Right lobe of liver (tissue), 6 donors: ENCODE measurements at places on chromosomes 1 and 21. TPM values are rescaled to one million over a fixed set of nuclear protein-coding genes. Genes with fewer than 3 reads are reported as not detected.

- no peak overlapping the region for H3K4me3 ChIP-seq
- no peaks in the 10 kb centered on the region for H3K27me3 ChIP-seq
- H3K4me1 ChIP-seq = no peaks in the 10 kb centered on the region
- DNase-seq = no peak
- H3K27ac ChIP-seq = no peak overlapping the region
Measured at GRCh38 chr1:206143537-206144172, 26.5 kb upstream of the AVPR1B start.

DNA sequence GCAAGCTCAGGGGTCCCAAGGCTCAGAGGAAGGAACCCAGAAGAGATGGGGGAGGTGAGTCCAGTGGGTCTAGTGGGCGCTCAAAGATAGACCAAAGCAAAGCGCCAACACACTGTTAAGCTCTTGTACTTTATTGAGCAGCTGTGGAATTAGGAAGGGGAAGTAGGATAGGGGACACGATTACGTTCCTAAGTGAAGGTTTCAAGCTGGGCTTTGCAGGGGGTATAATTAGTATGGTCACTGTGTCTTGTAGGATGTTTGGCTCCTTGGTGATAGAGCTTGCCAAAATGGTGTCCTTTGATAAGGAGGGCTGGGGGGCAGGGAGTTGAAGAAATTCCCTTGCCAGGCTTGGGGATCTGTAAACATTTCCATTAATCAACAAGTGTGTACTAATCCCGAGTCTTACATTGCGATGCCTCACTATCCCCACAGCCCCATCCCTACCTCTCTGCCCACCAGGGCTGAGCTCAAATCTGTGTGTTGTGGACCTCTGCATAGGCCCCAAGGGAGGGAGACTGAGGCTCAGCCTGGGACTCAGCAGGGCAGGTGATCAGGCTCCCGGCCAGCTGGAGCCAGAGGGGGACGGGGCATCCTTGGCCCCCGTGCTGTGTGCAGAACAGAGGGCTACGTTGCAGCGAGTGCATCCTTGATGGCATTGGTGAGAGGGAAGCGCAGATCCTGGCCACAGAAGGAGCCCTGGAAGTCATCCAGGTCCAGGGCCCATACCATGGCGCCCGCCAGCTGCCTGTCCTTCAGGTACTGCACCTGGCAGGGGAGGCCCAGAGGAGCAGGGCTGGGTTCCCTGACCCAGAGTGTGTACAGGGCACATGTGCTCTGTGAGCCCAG is 3.4 kb upstream of the MYBPH start:
- H3K4me1 ChIP-seq = no peaks in the 10 kb centered on the region
- DNase-seq = no peak
- no peaks in the 10 kb centered on the region for H3K36me3 ChIP-seq
- H3K27ac ChIP-seq = no peak overlapping the region
- H3K27me3 ChIP-seq = no peaks in the 10 kb centered on the region
- H3K4me3 ChIP-seq = no peak overlapping the region

DNA sequence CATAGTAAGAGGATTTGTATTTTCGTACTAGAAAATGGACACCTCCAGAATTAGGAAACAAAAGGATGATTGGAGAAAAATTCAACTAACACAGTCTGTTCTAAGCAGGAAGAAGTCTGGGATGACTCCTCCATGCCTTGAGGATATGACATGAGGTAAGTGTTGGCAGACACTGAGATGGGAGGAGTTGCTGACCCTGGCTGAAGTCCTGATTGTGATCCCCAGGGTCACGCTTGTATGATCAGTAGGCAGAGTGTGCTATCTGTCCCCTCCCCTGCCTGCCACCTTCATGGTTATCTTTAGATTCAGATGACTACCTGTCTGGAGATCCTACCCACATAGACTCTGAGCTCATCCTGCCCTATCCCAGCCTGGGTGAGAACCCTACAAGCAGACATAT is 249.1 kb downstream of the C1orf94 start:
- H3K36me3 ChIP-seq = no peaks in the 10 kb centered on the region
- no peak overlapping the region for H3K27ac ChIP-seq
- H3K4me3 ChIP-seq = no peak overlapping the region
- H3K4me1 ChIP-seq = no peaks in the 10 kb centered on the region
- H3K27me3 ChIP-seq = no peaks in the 10 kb centered on the region

DNA sequence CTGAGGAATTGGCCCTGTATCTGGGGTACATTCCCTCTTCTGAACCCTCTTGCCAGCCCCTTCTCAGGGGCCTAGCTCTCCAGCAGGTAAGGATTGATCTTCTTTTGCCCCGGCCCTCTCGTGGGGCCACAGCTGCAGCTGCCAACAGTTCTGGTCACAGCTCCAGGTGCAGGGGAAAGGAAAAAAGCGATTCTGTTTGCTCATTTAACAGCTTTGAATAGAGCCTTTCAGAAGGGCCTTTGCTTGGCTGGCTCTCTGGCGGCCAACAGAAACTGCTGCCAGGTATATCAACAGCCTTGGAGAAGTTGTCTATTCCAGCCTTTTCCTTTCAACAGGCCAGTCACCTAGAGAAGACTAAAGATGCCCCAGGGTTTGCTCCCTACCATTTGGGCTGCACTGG is 16.1 kb upstream of the FMOD start:
- DNase-seq = no peak
- no peak overlapping the region for H3K27ac ChIP-seq
- no peaks in the 10 kb centered on the region for H3K4me1 ChIP-seq
- no peaks in the 10 kb centered on the region for H3K27me3 ChIP-seq

GRCh38 chr1:7768583-7768982 is 2.5 kb upstream of the VAMP3 start:
- H3K27me3 ChIP-seq = no peaks in the 10 kb centered on the region
- H3K4me3 ChIP-seq = no peak overlapping the region
- no peaks in the 10 kb centered on the region for H3K4me1 ChIP-seq

GRCh38 chr1:201881617-201882016 is 7.1 kb upstream of the SHISA4 start:
- H3K27ac ChIP-seq = no peak overlapping the region
- no peaks in the 10 kb centered on the region for H3K27me3 ChIP-seq
- H3K36me3 ChIP-seq = no peaks in the 10 kb centered on the region
- H3K4me1 ChIP-seq = no peaks in the 10 kb centered on the region
- DNase-seq = no peak
- no peak overlapping the region for H3K4me3 ChIP-seq

DNA sequence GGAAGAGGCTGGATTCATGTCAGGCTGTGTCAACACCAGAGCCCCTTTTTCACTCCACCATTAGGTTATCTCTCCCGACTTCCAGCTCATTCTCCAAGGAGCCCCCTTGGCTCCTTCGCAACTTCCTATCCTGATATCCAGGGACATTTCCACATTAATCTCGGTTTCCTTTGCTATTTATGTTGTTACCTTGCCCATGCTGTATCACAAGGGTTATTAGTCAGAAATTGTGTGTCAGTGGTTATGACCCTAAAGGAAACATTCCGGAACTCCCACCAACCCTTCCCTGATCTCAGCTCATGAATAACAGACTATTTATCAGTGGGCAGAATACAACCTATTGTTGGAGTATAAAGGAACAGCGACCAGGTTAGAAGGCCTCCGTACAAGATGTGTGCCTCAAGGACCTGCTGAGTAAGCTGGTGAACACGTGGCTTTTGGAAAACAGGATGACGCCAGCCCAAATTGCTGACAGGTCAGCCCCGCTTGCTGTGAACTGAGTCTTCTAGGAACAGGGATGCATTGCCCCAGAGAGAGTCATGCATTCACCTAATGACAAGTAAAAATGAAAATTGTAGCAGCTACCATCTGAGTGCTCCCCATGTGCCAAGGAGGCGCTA is 121.5 kb downstream of the PLPP3 start:
- no peak overlapping the region for H3K4me3 ChIP-seq
- H3K27me3 ChIP-seq = no peaks in the 10 kb centered on the region

GRCh38 chr21:15065392-15066122 is 757 bp upstream of the NRIP1 start:
- H3K27me3 ChIP-seq = no peaks in the 10 kb centered on the region
- H3K27ac ChIP-seq = peak overlapping the region; percentile 92
- H3K4me3 ChIP-seq = peak overlapping the region; percentile 65
- peaks cover 15% of the 10 kb centered on the region for H3K4me1 ChIP-seq

GRCh38 chr1:115492019-115492595 is 149.7 kb upstream of the VANGL1 start:
- DNase-seq = no peak
- H3K4me3 ChIP-seq = no peak overlapping the region
- H3K36me3 ChIP-seq = no peaks in the 10 kb centered on the region
- no peaks in the 10 kb centered on the region for H3K4me1 ChIP-seq

GRCh38 chr1:37567023-37567422 is 10.3 kb downstream of the DNALI1 start:
- no peaks in the 10 kb centered on the region for H3K4me1 ChIP-seq
- no peak overlapping the region for H3K4me3 ChIP-seq
- H3K27ac ChIP-seq = no peak overlapping the region
- H3K36me3 ChIP-seq = peaks cover 71% of the 10 kb centered on the region
- H3K27me3 ChIP-seq = no peaks in the 10 kb centered on the region

- H3K4me1 ChIP-seq = no peaks in the 10 kb centered on the region
- peak overlapping the region; percentile 21 for H3K4me3 ChIP-seq
- no peak overlapping the region for H3K27ac ChIP-seq
- DNase-seq = no peak
- H3K27me3 ChIP-seq = no peaks in the 10 kb centered on the region
- H3K36me3 ChIP-seq = no peaks in the 10 kb centered on the region
Measured at GRCh38 chr1:228415853-228416216, 826 bp downstream of the TRIM17 start.

GRCh38 chr1:54125386-54126070 is 27.3 kb downstream of the CDCP2 start:
- no peak overlapping the region for H3K4me3 ChIP-seq
- no peaks in the 10 kb centered on the region for H3K36me3 ChIP-seq
- H3K27ac ChIP-seq = peak overlapping the region; percentile 33
- no peaks in the 10 kb centered on the region for H3K27me3 ChIP-seq
- no peaks in the 10 kb centered on the region for H3K4me1 ChIP-seq

DNA sequence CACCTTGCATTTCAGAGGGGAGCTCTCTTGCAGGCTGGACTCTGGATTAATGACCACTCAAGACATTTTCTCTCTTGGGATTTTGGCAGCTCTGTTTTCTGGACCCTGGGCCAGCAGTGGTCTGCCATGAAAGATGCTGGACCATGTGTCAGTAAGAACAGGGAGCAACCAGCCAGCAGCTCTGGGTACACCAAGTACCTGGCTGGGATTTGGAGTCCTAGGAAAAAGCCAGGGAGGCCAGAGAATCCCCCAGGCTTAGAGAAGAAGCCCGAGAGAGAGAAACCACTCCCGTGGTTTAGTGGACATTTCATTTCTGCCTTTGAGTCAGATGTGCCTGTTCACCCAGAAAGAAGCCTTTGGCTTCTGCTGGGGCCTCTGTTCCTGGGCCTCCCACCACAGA is 2.5 kb downstream of the NFASC start:
- H3K4me3 ChIP-seq = no peak overlapping the region
- no peaks in the 10 kb centered on the region for H3K36me3 ChIP-seq
- H3K27me3 ChIP-seq = no peaks in the 10 kb centered on the region
- no peaks in the 10 kb centered on the region for H3K4me1 ChIP-seq
- H3K27ac ChIP-seq = no peak overlapping the region

- no peak overlapping the region for H3K27ac ChIP-seq
- H3K4me1 ChIP-seq = no peaks in the 10 kb centered on the region
- no peak overlapping the region for H3K4me3 ChIP-seq
- H3K36me3 ChIP-seq = no peaks in the 10 kb centered on the region
Measured at GRCh38 chr1:153342178-153342577, 6.5 kb downstream of the PGLYRP4 start.

GRCh38 chr1:234503193-234504050 is 24.4 kb upstream of the TARBP1 start:
- no peak for DNase-seq
- peak overlapping the region; percentile 95 for H3K27ac ChIP-seq
- no peaks in the 10 kb centered on the region for H3K4me1 ChIP-seq
- no peaks in the 10 kb centered on the region for H3K36me3 ChIP-seq
- H3K27me3 ChIP-seq = no peaks in the 10 kb centered on the region

DNA sequence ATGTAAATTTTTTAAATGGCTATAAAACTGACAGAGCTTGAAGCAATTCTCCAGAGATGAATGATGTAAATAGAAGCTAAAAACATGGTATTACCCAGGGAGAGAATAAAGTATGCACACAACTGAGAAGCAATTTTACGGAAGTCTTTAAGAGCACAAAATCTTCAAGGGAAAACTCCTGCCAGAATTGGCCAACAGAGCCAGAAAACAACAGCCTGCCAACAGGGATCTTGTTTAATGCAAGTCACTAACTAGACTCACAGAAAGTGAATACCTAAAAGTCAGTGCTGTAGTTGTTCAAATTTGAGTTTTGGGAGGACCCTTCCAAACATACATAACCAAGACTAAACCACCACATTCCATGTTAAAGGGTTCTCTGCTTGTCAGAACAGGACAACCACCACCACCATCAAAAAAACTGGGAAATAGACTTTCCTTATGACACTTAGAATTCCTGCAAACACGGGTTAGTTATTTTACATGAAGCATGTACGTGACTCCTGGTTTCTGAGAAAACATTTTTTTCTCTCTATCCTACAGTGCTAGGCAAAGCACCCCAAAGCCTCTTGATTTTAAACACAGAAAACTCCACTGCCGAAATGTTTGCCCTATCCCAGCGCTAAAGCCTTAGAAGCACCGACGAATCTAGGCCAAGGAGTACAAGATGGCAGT is 1.6 kb downstream of the EPS15 start:
- H3K27ac ChIP-seq = peak overlapping the region; percentile 86
- H3K27me3 ChIP-seq = no peaks in the 10 kb centered on the region
- no peaks in the 10 kb centered on the region for H3K36me3 ChIP-seq
- DNase-seq = no peak
- peaks cover 14% of the 10 kb centered on the region for H3K4me1 ChIP-seq
- H3K4me3 ChIP-seq = peak overlapping the region; percentile 73

DNA sequence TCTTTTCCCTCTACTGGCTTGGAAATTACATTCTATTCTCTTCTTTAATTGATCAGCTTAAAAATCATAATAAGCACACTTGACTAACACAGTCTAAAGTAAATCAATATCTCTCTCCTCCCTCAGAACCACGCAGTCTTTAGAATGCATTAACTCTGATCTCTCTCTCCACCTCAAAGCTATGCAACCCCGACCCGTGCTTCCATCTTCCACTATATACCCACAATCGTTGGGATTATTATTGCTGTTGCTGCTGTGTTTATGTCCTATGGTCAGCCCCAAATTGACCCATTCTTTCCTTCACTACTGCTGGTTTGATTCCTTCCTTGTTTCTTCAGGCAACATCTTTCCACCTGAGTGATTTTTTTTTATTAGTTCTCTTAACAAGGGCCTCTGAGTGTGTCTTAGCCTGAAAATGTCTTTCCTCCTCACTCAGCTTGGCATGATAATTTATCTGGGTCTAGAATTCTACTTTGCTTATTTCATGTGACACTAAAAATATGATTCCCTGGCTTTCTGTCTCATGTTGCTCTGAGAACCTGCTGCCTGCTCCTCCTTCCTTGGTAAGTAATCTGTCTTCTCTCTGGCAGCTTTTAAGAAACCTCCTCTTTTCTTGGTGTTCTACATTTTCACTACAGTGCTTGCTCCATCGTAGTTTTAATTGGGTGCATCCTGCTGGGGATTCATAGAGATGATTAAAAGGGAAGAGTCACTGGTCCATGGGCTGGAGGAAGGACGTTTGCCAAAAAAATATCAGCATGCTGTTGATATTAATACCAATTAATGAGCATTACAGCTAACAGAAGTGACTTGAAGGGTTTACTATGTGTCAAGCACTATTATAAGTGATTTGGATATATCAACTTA is 472.2 kb downstream of the MATN1 start:
- no peaks in the 10 kb centered on the region for H3K36me3 ChIP-seq
- H3K4me3 ChIP-seq = no peak overlapping the region
- no peak for DNase-seq

GRCh38 chr1:9201401-9202239 is 33.0 kb upstream of the H6PD start:
- no peaks in the 10 kb centered on the region for H3K4me1 ChIP-seq
- no peak overlapping the region for H3K4me3 ChIP-seq
- H3K27me3 ChIP-seq = no peaks in the 10 kb centered on the region
- no peak for DNase-seq
- H3K36me3 ChIP-seq = no peaks in the 10 kb centered on the region

The ATPAF1 gene
- total RNA-seq = 42.4 TPM

The NPL gene
- 13.7 TPM for total RNA-seq

The ZSCAN20 gene
- total RNA-seq = 1.2 TPM

The MPL gene
- total RNA-seq = 0.59 TPM

The RXFP4 gene
- not detected for total RNA-seq

The ZSWIM5 gene
- 0.18 TPM for total RNA-seq
